Neural progenitor cell (in vitro differentiated cells): ENCODE measurements at places on chromosomes 2 and 18. TPM values are rescaled to one million over a fixed set of nuclear protein-coding genes. Genes with fewer than 3 reads are reported as not detected.

Gene TUBB6
- total RNA-seq: 92.7 and 137 TPM in 2 replicates

GRCh38 chr2:102301867-102302362 is 9.4 kb upstream of the IL1RL1 start:
- DNase-seq: peak; percentile 80

Gene CAPG
- total RNA-seq: 23.9 TPM in 2 replicates

DNA sequence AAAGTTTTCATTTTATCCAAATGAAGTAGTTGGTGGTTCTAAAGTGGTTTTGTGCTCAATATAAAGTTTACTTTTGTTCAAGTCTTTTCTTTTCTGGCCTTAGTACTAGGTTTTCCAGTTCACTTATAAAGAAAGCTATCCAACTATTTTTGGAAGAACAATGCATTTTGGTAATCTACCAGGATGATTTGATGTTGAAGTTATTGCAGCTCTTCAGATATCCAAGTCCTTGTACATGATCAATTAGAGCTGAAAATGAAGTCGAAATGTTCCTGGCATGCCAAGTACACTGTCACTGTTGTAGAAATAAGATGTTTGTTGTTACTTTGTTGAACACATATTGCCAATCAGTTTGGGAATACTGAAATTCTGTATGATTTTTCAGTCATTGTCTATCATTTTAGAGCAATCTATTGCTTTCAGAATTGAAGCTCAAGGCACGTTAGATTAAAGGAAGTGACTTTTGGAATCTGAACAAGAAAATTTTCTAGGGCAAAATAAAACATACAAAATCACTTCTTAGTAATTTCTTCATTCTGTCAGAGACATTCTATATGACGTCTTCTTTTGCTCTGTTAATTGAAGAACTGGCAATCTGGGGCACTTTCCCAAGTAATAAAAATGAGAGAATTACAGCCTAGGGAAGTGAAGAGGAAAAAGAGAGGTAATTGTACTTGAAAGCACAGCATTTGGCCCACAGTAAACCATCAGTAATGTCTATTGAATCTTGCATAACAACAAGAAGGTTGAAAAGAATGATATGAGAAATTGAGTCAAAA is 232.3 kb downstream of the MREG start:
- DNase-seq: no peak

DNA sequence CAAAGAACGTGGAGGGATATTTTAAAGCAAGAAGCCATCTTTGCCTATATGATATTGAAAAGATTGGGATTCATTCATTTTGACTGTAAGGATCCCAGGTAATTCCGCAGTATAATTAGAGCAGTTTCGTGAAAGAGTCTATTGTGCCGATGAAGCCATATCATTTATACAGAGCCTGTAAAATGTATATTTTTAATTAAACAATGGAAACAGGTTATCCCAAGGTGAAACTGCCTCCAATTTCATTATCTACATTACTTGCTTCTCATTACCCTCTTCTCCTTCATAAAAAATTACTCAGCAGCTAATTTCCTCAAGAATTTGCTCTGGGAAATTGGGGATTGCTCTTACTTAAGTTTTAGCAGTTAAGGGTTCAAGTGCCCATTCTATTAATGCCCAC is 444.1 kb downstream of the SOCS6 start:
- DNase-seq: no peak

Gene MAP4K4
- 91.9 and 99.2 TPM in 2 replicates for total RNA-seq

Gene DPP4
- 0.12 and 0.49 TPM in 2 replicates for total RNA-seq

- DNase-seq: no peak
These were observed 96.0 kb upstream of the RAB12 start for GRCh38 chr18:8513249-8513648.

GRCh38 chr18:22521026-22521707 is 103.5 kb upstream of the CTAGE1 start:
- DNase-seq: no peak

DNA sequence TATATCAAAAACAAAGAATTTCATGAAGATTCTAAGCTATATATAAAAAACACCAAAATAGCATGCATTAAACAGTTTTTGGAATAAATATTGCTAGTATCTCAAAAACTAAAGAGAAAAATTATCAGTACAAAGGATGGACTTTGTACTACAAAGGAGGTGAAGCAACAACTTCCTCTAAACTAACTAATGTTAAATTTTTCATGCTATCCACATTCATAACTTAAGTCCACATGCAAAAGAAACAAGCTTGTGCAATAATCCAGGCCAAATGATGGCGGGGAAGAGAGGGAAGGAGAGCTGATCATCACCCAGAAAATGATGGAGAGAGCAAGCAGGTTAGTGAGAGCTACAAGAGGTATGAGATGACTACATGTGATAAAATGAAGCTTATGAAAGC is 70.1 kb downstream of the KIDINS220 start:
- DNase-seq: no peak
